ENCODE measurements at places on chromosomes 13 and 19.

DNA sequence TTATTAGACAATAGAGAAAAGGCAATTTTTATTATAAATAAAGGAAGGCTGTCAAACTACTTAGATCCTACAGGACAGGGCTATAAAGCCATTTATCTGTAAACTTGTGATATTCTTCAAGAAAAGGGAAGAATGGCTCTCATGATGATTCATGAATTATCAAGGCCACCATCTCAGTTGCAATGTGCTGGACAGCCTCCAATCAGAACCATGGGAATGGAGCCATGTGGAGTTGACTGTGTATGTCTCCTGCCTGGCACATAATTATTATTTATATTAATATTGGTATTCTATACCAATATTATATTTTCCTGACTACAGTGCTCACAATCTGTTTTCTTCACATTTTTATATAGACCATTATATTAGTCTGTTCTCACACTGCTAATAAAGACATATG, 560.5 kb upstream of the MIR17HG start:
- no peak for DNase-seq

- DNase-seq = no peak
These were observed 55.2 kb downstream of the ATP7B start for GRCh38 chr13:51955816-51956603.

DNA sequence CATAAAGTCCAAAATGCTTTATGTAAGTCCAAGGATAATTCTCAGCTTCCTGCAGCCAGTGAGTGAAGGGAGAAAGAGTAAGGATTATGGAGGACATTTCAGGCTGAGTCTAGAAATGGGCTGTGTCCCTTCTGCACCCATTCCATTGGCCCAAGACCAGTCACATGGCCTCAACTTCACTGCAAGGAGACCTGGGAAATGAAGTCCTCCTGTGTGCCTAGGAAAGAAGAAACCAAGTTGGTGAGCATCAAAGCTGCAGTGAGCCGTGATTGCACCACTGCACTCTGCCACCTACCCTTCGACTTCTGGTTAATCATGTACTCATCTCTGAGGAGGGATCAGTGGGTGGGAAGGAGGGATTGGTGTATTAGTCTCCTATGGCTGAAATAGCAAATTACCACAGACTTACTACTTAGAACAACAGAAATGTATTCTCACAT, 3.6 kb upstream of the CD37 start:
- no peak for DNase-seq

DNA sequence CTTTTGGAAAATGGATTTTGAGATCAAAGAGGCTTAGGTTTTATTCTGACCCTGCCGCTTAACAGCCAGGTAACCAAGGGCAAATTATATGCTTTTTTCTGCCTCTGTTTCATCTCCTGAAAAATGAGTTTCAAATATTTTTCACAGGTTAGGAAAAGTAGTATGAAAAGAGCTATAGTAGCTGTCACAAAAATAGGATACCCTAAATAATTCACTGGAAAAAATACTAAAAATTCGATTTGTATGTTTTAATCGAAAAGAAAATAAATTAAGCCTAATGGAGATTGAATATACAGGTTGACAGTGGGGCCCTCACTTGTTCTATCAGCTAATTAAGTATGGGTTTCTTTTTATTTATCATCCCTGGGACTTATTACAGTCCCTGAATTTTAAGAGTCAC, 58.3 kb downstream of the RNF6 start:
- DNase-seq = no peak

All from nephron progenitor cell (in vitro differentiated cells).